ENCODE measurements at places on chromosomes 1 and 21. TPM values are rescaled to one million over a fixed set of nuclear protein-coding genes. Genes with fewer than 3 reads are reported as not detected.

FNDC10 gene
- total RNA-seq: 21.0 TPM

RGS1 gene
- total RNA-seq: 52.0 TPM

PAQR6 gene
- total RNA-seq: 2.1 TPM

STUM gene
- 0.10 TPM for total RNA-seq

BTG3 gene
- 50.7 TPM for total RNA-seq

IGSF5 gene
- not detected for total RNA-seq

EFHD2 gene
- 89.3 TPM for total RNA-seq

Data from upper lobe of left lung (tissue), 6 donors.